ENCODE measurements at places on chromosomes 13 and 19.

GRCh38 chr13:19984430-19985218, 26.1 kb downstream of the ZMYM2 start:
- DNase-seq: no peak

GRCh38 chr13:51673165-51673564, 88.9 kb downstream of the WDFY2 start:
- DNase-seq: no peak

DNA sequence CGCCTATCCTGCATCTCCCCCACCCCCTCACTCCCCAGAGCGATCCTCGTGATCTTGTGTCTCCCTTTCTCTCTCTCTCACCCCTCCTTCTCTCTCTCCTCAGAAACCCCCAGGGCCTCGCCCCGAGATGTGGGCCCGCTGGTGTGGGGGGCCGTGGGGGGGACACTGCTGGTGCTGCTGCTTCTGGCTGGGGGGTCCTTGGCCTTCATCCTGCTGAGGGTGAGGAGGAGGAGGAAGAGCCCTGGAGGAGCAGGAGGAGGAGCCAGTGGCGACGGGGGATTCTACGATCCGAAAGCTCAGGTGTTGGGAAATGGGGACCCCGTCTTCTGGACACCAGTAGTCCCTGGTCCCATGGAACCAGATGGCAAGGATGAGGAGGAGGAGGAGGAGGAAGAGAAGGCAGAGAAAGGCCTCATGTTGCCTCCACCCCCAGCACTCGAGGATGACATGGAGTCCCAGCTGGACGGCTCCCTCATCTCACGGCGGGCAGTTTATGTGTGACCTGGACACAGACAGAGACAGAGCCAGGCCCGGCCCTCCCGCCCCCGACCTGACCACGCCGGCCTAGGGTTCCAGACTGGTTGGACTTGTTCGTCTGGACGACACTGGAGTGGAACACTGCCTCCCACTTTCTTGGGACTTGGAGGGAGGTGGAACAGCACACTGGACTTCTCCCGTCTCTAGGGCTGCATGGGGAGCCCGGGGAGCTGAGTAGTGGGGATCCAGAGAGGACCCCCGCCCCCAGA, 12.8 kb upstream of the TOMM40 start:
- DNase-seq: no peak

DNA sequence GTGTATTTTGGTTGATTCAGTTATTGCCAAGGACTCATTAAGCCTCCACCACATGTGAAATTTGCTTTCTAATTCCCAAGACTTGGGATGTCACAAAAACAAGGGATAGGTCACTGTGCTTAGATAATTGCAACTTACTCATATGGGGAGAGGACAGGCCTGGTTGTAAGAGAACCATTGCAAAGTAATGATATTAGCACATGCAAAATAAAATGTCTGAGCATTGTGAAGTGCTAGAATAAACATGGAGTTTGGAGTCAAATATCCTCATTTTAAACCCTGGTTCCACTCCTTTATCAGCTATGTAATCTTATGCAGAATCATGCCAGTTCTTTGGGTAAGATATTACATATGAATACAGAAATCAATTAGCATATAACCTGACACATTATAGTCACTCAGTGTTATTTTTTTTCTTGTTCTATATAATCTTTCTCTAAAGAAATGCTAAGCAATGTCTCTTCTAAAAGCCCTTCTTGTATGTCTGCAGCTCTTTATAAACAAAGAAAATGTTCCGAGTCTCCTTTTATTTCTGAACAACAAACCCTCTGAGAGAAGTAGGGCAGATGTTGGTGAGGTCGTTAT, 5.5 kb downstream of the CBY2 start:
- no peak for DNase-seq

GRCh38 chr19:43286096-43286495, 16.8 kb upstream of the PSG9 start:
- no peak for DNase-seq

- DNase-seq: no peak
Measured at GRCh38 chr19:33407716-33408115, 34.2 kb downstream of the CEBPG start.

DNA sequence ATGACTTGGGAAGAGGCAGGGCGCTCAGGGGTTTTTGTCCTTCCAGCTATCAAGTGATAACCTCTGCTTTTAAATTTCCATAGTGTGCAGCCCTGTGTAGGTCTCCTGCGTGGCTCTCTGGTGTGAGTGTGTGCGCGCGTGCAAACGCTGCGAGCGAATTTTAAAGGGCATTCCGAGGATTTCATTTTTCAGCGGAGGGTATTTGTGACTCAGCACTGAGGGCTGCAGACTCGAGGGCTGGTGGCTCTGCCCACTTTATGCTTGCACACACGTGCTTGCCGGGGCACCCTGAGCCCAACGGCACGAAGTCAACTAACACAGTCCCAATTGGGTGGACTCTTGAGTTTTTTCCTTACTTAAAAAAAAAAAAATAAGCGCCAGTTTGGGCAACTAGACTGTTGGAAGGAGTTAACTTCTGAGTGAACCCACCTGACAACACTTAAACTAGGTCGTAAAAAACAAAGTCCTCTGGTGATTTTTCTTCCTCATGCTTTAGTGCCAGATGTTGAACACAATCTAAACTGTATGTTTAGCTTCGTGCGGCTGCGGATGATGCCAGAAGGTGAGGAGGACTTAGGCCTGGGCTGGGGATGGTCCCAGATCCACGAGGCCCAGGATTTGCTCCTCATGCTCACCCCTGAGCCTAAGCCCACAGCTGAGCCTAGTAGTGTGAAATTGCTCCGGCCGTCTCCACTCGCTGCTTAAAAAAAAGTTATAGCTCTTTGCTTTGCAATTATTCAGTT, 2.1 kb downstream of the FGF9 start:
- no peak for DNase-seq

DNA sequence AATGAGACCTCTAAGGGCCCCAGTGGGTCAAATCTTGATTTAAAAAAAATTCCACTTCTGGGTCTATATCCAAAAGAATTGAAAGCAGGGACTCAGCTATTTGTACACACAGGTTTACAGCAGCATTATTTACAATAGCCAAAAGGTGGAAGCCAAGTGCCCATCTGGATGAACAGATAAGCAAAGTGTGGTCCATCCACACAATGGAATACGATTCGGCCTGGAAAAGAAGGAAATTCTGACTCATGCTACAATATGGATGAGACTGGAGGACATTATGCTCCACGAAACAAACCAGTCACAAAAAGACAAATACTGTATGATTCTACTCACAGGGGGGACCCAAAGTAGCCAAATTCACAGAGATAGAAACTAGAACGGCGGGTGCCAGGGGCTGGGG, 76.7 kb downstream of the CACNA1A start:
- DNase-seq: no peak

DNA sequence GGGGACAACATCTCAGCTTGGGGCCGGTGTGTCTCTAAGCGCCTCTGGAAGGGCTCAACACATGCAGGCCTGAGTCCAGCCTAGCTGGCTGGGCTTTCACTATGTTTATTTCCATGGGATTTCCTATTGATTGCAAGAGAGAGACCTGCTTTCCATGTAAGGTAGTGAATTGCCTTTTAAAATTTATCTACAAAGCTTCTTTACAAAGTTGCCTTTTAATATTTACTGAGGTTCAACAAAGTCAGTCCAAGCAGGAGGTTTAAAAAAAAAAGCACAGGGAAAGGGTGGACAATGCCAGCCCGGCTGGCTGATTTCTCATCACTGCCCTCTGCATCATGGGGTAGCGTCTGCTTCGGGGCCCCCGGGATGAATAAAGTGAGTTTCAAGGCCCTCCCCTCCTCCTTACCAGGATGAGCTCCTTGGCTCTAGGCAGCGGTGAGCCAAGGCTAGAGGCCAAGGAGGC, 15.8 kb downstream of the TLE2 start:
- DNase-seq: no peak

DNA sequence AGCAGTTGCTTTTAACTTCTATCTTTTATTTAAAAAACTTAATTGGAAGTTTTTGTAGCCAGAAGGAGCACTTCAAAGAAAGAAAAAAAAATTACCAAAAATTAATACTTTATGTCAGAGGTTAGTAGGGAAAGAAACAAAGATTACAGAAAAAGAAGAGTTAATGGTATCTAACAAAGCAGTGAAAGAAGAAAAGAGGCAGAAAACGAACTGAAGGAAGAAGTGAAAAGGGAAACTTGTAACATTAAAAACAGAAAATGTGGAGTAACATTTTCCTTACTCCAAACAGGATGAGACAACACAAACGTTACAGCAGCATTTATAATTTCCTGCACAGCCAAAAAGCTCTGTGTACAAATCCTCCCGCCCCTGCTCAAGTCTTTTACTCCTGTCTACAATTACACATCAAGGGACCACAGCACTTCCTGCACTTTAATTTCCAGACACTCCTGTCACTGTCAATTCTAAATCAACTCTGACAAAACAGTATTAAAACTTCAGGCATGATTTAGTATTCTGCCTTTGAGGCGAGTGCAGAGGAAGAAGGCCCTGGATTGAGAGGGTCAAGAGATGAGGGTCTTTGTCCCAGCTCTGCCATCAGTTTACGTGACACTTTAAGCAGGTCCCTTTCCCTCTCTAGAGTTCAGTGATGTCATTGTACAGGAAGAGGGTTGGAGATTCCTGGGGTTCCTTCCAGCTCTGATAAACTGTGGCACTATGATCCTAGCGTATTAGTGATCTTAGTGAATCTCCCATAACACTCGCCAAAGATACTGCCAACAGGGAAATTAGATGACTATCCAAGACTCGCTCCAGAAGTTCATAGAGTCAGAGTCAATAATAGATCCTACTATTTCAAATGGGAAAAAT, 53.2 kb upstream of the LSM14A start:
- no peak for DNase-seq

GRCh38 chr13:39941911-39942551, 286.6 kb downstream of the COG6 start:
- no peak for DNase-seq

GRCh38 chr19:33580645-33581037, 41.1 kb upstream of the CHST8 start:
- DNase-seq: no peak

- DNase-seq: no peak
Measured at GRCh38 chr19:29837448-29837981, 25.7 kb downstream of the CCNE1 start.

GRCh38 chr19:58558066-58558622, at the start of gene UBE2M:
TSS of gene UBE2M (minus strand) at chr19:58558611. CDS start at chr19:58558381, 230 bp downstream.
- no peak for DNase-seq

DNA sequence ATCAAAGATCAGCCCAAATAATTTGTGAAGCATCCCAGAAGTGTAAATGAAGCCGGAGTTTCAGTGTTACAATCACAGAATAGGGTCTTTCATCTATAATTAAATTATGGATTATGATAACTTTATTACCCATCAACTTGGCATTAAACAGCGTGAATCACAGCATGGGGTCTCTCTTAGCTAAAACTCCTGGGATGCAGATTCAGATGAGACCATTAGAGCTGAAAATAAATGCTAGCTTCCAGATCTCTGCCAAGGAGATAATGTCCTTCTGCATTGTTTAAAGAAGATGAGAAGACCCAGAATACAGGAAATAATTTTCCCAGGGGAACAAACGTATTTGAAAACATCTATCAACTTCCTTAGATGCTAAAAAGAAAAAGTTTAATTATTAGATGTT, 546.0 kb upstream of the PCDH9 start:
- DNase-seq: peak; percentile 79
